ENCODE measurements at places on chromosomes 11 and 22.

GRCh38 chr22:27420817-27421361, 380.7 kb downstream of the MN1 start:
- DNase-seq, result no peak

- DNase-seq, result no peak
Observed at GRCh38 chr22:22735695-22736611, 91.5 kb downstream of the GGTLC2 start.

DNA sequence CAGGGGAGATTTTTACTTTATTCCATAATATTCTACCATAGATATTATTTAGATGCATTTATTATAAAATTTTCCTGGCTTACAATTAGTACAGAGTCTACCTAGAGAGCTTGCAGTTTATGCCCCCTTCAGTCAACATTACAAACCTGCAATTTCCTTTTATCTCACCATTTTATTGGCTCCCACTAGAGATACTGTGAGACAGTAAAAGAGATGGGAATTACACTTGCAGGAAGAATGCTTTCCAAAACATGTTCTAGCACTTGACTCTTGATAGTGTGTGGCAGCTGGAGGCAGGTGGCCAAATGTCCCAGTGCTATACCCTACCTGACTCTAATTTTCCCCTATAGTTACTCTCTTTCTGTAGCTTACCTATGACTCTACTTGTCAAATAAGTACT, 863.2 kb downstream of the DLG2 start:
- DNase-seq, result no peak

DNA sequence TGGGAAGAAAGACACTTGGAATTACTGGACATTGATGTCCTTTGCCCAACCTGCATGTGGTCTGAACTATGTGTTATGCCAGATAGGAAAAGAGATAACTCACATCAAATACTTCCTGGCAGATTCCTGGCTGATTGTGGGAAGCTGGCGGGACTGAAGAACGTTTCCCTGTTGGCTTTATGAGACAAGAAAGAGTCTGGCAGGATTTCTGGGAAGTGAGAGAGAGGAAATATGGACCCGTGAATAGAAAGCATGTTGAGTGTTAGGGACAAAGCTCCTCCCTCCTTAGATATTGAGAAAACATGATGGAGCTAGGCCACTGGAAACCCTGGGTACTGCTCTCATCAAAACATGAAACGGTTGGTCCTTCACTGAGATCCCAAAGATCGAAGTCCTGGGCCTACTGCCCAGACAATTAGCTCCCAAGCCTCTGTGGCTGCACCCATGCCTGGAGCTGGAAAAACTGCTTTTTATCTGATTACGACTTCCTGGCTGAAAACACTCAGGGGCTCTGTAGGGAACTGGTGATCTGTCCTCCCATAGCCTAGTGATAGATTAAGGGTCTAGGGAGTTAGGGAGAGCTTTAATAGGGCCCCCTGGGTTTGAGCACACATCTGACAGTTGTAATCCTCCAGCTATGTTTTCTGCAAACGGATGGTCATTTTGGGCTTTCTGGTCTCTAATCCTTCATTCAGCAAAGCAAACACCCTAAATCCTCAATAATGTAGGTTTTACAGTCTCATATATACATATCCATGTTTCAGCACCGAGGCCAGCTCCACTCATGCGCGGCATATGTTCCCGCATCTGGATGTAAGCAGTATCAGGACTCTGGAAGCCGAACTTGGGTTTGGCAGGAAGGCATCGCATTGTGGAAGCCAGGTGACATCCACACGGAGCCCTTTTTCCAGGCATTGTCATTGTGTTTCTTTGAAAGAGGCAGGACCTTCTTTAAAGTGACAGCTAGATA, 6.1 kb upstream of the B3GAT1 start:
- DNase-seq, result no peak

GRCh38 chr22:29037340-29037932, 24.2 kb downstream of the C22orf31 start:
- no peak for DNase-seq

- DNase-seq, result no peak
Observed at GRCh38 chr11:72078477-72078876, 1.9 kb downstream of the NUMA1 start.

- DNase-seq, result no peak
Observed at GRCh38 chr11:105968021-105968697, 53.9 kb downstream of the MSANTD4 start.

- DNase-seq, result no peak
Observed at GRCh38 chr11:2290351-2290841, 11.3 kb downstream of the C11orf21 start.

DNA sequence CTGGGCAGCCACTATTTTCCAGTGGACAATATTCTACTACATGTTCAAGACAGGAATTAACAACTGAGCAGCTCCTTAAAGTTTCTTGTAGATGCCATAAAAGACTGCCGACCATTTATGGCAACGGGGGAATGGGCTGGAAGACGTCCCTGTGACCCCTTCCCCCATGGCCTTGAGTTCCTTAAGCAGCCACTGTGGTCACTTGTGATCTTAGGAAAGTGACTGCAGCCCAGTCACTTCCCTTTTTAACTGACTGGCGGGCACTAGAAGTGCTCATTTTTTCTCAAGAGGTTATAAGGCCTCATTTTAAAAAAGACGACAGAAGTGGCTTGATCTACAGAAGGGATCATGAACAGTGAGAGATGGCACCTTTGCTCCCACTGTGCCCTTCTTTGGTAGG, 153.2 kb upstream of the NARS2 start:
- no peak for DNase-seq

DNA sequence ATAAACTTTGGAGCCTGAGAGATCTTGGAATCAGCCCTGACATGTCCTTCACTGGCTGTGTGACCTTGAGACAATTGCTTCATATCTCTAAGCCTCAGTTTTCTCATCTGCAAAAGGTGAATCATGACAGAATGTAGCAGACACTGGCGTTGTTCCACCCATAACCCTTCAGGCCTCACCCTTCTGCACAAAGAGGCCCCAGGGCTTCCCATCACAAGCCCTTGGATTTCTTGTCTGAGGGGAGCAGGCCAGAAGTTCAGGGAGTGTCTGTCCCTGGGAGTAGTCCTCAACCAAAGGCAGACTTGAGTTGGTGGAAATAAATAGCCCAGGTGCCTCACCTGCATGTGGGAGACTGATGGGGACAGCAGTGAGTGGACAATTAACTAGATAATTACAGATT, 16.6 kb downstream of the FGF3 start:
- DNase-seq, result no peak

GRCh38 chr11:116478669-116479668, 293.8 kb downstream of the BUD13 start:
- no peak for DNase-seq

DNA sequence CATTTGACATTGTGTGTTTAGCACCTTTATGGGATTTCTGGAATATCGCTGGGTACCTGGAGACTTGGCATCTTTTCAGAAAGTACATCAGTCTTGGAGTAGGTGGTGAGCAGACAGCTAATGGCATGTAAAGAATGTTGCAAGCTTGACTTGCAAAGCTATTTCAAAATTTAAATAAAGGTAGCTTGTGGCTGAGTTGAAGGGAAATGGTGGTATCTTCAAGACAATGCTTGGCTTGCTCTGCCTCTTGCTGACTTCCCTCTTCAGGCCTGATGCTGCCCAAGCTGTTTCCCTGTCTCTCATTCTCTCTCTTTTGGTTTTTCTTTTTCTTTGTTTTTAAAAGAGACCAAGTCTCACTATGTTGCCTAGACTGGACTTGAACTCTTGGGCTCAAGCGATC, 13.2 kb downstream of the ZNRF3 start:
- DNase-seq, result no peak

- no peak for DNase-seq
Observed at GRCh38 chr11:95512177-95512576, 277.4 kb downstream of the FAM76B start.

DNA sequence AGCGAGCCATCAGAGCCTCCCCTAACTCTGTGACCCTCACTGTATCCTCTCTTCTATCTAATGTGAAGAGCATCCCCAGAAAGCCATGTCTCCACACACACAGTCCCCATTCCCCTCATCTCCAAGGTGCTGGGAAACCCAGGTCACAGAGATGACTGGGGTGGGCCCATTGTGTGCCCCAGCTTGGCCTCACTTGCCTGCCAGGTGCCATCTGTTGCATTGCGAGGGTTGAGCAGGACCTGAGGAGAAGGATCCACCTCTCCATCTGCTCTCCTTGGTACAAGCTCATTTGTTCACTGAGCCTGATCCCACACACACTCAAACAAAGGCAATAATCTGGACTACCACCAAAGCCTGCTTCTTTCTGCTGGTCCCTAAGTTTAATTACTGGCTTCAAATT, 118.8 kb downstream of the SPATA19 start:
- no peak for DNase-seq

DNA sequence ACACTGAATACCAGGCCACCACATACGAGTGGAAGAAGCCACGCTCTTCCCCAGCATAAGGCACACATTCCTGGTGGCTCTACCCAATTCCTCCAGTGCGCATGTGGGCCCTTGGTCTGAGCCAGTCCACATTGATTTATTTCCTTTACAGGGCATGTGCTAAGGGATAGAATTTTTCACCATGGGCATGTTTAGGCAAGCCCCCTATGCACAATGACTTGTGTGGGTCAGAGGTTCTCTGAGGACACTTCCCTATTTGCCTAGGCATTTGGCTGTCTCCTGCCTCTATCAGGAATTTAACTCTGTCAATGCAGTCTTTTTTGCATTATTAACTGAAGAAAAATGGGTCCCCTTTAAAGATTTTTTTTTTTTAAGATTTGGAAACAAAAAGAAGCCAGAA, 718.1 kb downstream of the NTM start:
- DNase-seq, result no peak

DNA sequence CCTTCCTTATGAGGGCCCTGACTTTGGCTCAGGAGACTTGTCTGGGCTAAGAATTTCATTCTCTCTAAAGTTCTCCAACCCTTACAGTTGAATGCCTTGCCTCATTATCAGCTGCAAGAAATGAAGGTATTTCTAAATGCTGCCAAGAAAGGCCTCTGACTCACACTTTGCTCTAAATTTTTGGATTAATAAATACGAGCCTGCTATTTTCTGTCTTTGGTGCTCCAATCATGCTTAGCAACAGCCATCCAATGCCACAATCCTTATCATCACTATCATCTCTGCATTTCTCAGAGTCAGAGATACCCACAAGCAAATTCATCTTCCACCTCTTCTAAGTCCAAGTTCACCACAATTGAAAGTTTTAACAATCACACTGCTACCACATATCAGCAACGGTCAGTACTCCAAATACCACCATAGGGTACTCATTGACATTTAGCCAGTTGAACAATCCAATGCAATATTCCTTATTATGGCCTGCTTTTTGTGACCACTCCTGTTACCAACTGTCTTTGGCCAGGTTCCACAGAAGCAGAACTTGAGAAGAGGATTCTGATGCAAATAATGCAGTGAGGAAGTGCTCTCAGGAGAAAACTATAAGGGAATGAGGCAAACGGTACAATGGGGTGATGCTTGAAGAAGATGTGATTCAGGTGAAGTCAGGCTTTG, 5.7 kb downstream of the PATE2 start:
- DNase-seq, result no peak

- no peak for DNase-seq
Observed at GRCh38 chr11:77814848-77815247, 5.7 kb downstream of the RSF1 start.

Measured in stimulated activated CD4-positive, alpha-beta T cell treated with anti-CD3 and anti-CD28 coated beads, Interleukin-4, amount 100 ng/mL, for 48 hours (primary cell).